ENCODE measurements at places on chromosomes 4 and X.

DNA sequence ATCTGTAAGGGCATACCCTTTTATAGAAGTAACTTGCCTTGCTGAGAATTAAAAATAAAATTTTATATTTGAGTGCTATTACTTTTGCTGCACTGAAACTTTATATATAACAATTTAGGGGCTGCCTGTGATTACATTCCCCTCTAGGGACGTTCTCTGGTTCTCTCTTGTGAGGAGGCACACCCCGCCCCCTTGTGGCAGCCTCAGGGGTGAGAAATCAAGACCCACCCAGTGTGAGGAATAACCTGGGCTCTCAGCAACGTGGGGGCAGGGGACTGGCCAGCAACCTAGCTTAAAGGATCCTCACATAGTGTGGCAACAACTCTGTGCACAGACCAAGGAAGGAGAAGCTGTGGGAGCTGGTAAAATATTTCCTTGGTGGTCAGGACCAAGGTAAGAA is 43.7 kb downstream of the MAGEA9 start:
- no peak for DNase-seq

GRCh38 chr4:123306769-123307168 is 89.8 kb upstream of the SPRY1 start:
- DNase-seq: no peak

- no peak for DNase-seq
These were observed 12.2 kb upstream of the PGRMC2 start for GRCh38 chr4:128299848-128300247.

GRCh38 chr4:2651546-2651945 is 104.6 kb downstream of the TNIP2 start:
- DNase-seq: no peak

- no peak for DNase-seq
These were observed 43.4 kb downstream of the TRAPPC11 start for GRCh38 chr4:183702492-183702891.

DNA sequence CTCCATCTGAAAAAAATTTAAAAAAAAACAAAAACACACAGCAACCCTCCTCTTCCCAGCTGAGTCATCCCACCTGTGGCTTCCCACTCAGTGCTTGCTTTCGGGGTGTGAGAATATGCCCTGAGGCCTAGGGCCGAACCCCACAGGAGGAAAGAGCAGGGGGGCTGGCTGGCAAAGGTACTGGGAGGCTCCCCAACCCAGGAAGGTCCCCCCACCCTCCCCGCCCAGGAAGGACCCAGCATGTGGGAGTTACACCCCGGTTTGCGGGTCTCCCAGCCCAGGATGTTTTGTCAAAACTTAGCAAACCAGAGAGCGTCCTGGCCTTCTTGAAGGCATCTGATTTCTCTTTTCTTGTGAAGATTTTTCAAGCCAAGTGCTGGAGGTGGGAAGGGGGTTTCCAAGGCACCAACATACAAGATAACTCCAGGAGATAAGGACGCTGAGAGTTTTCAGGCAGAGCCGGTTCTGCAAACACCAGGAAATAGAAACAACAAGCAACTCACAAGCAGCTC is 25.7 kb upstream of the CSF2RA start:
- DNase-seq: peak; percentile 66

GRCh38 chrX:153797415-153798015 is 3.0 kb downstream of the SSR4 start:
- no peak for DNase-seq

- DNase-seq: no peak
These were observed 268.6 kb upstream of the VCX start for GRCh38 chrX:7574325-7574724.

- no peak for DNase-seq
These were observed 4.2 kb downstream of the CXorf65 start for GRCh38 chrX:71102292-71102691.

DNA sequence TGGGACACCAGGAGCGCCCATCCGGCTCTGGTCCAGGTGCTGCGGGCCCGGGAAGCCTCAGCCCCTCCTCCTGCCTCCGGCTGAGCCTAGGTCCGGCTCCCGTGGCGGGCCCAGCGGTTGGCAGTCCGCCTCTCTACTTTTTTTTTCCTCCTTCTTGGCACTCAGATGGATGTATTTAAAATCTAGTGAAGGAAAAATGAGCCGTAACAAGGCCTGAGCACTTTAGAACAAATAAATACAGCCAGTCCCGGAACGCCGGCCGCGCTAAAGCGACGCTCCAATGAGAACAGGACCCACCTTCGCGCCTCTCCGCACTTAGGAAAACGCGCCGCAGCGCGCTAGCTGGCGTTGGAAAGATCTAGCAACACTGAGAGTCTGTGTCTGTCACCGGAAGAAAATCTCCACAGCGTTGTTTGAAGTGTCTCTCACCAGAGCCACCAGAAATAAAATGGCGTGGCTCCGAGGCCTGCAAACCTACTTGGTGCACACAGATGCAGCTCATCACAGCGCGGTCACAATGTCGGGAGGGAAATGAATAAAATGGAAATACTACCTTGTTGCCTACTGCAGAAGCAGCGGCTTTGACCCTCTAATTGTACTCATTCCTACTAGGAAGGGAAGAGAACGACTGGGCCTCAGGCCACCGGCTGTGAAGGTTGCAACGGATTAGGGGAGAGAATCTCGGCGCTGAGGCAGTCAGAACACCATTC is 4.7 kb downstream of the NEUROG2 start:
- DNase-seq: no peak

GRCh38 chr4:113707048-113707447 is 54.5 kb downstream of the CAMK2D start:
- no peak for DNase-seq

GRCh38 chrX:19855700-19856381 is 31.6 kb downstream of the SH3KBP1 start:
- no peak for DNase-seq

- no peak for DNase-seq
These were observed 55.7 kb downstream of the TBC1D14 start for GRCh38 chr4:6965329-6965728.

- DNase-seq: no peak
These were observed 4.2 kb downstream of the CPEB2 start for GRCh38 chr4:15006416-15007024.

DNA sequence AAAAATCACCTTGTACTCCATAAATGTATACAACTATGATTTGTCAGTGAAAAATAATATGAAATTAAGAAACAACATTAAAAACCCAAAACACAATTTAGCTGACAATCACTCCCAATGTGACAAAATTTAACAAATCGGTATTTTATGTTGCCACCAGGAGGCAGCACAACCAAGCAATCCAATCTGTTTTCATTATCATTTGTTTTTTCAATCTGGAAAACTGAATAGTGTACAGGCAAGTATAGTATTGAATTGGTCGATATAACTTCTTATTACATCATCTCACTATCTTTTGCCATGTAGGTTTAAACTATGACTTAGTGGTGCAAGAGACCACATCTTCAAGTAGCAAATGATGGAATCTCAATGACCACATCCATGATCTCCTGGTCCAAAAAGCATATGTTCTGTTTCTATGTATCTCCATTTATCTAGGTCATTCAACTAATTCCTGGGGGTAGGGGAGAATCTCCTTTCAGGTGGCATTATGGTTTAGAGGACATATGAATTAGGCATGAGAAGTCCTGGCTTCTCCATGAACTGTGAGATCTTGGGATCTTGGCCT is 112.9 kb upstream of the AGA start:
- DNase-seq: no peak

- no peak for DNase-seq
These were observed 5.2 kb upstream of the ACTRT1 start for GRCh38 chrX:128057421-128057820.

DNA sequence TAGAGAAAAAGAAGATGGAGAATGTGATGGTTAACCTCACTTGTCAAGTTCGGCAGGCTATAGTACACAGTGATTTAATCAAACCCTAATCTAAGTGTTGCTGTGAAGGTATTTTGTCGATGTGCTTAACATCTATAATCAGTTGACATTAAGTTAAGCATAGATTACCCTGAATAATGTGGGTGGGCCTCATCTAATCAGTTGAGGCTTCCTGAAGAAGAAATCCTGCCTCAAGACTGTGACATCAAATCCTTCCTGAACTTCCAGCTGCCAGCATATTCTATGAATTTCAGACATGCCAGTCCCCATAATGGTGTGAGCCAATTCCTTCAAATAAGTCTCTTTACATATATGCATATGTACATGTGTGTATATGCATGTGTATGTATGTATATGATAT is 181.4 kb downstream of the PACRGL start:
- DNase-seq: no peak

DNA sequence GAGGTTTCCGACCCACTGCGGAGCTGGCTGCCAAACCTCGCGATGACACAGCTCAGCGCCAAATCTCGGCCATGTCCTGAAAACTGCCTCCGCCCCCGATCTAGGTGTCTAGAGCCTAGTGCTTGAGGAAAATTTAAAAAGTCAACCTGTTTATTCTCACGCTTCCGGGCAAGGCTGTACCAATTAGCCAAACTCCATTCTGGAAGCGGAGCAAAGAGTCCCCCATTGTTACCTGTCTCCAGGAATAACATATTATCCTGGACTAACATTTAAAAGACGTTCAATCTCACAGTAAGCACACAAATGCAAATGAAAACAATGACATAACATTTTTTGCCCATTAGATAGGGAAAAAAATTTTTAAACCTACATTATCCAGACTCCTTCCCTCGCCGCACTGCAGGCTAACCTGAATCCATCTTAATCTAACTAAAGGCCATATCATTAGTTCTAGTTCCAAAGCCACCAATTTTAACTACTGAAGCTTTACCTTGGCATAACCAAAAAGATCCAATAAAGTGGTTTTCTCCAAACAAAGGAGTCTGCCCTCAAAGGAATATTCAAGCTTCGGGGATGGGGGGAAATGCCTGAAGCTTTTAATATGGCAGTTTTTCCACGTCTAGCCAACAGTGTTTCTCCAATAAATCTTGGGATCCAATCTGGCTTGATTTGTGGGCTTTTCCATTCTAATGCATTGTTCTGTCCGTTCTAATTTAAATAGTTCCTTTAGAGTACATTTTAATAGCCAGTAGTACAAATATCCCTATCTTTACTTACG is 1.9 kb downstream of the HUWE1 start:
- peak; percentile 61 for DNase-seq

GRCh38 chr4:188110741-188111471 is 1.5 kb upstream of the TRIML2 start:
- DNase-seq: no peak

GRCh38 chrX:13397878-13398818 is 78.3 kb upstream of the ATXN3L start:
- DNase-seq: no peak

- DNase-seq: no peak
These were observed 505.5 kb downstream of the ANKRD50 start for GRCh38 chr4:124206779-124207605.

DNA sequence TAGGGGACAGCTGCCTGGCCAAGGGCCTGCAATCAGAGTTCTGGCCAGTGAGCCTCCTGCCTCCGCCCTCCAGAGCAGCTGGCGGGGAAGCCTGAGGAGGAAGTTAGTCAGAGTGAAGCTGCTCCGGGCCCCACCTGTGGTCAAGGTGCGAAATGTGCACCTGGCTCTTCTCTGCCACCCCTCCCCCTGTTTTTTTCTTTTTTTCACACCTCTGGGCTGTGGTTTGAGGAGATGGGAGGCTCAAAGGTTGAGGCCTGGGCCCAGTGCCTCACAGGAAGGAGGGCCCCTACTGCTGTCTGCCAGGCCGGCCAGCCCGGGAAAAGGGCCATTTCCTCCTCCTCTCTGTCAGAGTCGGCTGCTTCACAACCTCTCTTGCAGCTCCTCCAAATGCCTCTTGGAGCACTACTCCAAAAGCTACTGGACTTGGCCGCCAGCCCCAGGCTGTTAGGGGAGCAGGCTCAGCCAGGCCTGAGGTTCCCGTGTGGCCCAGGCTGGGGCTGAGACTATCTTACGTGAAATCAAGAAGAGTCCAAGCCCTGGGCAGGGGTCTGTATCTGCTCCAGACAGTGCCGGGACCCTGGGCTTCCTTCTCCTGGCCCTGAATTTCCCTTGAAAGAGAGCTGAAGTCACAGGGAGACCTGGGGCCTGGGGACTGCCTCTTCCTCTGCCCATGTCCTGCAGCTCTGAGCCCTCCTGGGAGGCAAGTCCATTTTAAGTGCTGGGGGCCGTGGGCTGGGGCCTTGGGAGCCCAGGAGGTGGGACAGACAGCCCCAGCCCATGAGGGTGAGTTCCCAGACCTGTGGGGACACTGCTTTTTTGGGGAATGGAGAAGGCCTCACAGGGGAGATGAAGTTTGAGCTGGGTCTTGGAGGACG is 4.5 kb upstream of the CXCR3 start:
- DNase-seq: no peak

- no peak for DNase-seq
These were observed 98.4 kb downstream of the AREG start for GRCh38 chr4:74543231-74543781.

GRCh38 chr4:20253735-20254409 is 2.2 kb downstream of the SLIT2 start:
- DNase-seq: no peak

DNA sequence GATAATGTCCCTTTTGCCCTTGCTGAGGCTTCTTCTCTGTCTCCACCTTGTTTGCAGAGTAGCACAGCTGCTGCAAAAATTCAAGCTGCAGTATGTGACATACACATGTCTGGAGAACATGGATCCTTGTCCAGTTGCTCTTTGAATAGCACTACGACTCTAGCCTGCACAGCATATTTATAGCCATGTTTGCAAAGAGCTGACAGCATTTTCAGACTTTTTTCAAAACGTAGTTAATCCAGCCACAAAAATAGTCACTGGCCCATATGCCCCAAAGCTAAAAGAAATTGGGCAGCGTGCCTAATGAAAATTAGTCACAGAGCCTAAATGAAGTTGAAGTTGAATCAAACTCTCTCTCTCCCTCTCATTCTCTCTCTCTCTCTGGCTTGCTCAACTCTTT is 17.5 kb downstream of the SLC16A2 start:
- DNase-seq: no peak

- DNase-seq: no peak
These were observed 951 bp downstream of the SH3BP2 start for GRCh38 chr4:2793586-2794485.

DNA sequence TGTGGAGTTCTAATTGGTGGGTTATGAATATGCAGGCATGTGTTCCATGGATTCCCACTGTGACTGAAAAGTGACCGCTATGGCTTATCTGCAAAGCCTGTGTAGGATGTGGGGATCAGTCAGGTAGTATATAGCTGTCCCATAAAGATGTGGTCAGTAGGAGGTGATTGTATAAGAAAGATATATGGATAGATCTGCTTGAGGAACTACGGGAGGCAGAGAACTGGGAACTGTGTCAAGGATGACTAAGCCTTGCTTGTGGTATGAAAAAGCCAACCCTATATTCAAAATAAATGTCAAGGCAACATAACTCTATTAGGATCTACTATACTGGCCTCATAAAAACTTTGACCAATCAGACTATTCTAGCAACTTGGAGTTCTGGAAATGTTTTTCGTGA is 185.2 kb downstream of the KLHL4 start:
- no peak for DNase-seq

GRCh38 chrX:1587161-1587560 is 4.2 kb upstream of the AKAP17A start:
- DNase-seq: no peak
